ENCODE measurements at places on chromosomes 7 and 10. TPM values are rescaled to one million over a fixed set of nuclear protein-coding genes. Genes with fewer than 3 reads are reported as not detected.

- no peak for DNase-seq
Observed at GRCh38 chr10:45624724-45625123, 47.8 kb downstream of the ZFAND4 start.

DNA sequence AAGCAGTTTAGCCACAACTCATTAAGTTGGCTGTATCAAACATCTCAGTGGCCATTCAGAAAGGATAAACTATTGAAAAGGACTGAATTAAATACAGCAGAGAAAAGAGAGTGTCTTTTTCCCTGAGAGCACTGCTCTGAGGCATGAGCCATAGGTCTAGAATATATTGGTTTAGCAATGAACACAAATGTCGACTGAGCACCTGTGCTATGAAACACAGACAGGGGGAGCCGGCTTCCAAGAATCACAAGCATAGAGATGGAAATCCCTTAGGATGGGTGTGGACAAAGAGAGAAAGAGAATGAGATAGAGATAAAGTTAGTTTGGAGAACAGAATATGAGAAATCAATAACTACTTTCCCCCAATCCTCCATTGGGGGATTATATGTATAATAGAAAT is 54.8 kb downstream of the DGKI start:
- DNase-seq = no peak

- DNase-seq = no peak
Observed at GRCh38 chr7:76234282-76234584, 32.5 kb downstream of the SRRM3 start.

DNA sequence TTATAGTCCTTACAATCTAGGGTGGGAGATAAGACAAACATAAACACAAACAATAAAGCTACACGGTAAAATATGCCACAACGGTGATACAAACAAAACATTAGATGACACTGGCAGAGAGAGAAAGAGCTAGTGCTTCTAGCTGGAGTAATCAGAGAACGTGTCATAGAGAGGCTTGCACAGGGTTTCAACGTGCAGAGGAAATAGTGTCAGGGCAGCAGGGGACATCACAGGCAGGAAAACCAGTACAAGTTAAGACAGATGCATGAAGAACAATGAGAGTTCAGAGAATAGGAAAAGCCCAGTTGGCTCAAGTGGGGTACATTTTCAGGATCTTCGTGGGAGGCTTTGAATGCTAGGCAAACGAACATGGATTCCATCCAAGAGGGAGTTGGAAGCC is 91.4 kb downstream of the ZNF438 start:
- DNase-seq = no peak

- no peak for DNase-seq
Observed at GRCh38 chr7:7177044-7177517, 5.3 kb upstream of the C1GALT1 start.

DNA sequence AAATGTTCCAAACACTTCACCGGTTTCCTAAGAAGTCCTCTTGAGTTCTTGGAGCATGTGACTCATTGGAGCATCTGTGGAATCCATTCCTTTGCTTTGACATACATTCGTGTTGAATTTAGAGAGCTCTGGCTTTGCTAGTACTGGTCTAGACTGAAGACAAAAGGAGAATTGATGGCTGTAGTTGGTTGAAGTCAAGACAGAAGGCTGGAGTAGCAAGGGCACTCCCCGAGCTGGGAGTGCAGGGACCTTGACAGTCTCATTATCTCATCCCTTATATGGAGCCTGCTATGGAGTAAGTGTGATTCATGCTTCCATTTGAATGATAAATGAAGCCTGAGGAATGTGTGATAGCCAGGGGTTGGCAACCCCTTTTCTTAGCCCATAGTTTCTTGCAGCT is 1249.1 kb downstream of the TYW1 start:
- no peak for DNase-seq

DNA sequence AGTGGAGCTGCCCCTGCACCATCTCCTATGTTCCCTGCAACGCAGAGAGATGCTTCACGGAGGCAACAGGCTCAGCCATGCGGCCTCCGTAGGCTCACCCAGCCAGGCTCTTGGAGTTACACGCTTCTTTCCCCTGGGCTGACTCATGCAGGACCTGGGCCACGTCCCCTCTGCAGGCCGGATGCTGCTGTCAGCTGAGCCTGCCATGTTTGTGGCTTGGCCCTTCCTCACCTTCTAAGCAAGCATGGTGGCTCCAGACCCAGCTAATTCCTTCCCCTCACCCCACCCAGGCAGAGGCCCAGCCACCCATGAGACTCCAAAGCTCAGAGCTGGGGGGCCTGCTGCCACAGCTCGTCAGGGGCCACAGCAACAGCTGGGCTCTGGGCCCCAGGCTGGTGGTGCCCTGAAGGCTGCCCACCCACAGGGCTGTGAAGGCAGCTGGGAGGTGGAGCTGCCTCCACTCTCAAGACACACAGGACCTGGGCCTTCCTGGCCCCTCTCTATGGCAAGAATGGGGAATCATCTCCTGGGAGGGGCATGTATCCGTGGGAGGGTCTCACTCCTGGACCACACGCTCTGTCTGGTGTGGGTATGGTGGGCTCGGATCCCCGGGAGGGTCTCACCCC is 219.6 kb downstream of the ELFN1 start:
- DNase-seq = no peak

DNA sequence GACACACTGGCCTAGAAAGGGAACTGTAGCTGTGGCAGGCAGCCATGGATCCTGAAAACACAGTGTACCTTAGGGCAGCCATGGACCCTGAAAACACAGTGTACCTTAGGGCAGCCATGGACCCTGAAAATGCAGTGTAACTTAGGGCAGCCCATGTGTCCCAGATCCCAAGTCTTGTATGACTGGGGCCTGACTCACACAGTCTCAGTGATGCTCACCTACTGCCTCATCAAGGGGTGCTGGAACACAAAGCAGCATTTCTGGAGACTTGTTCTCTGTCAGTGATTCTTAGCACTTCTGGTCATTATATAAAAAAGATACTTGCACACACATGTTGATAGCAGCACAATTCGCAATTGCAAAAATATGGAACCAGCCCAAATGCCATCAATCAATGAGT is 70.2 kb upstream of the LAMB4 start:
- no peak for DNase-seq

DNA sequence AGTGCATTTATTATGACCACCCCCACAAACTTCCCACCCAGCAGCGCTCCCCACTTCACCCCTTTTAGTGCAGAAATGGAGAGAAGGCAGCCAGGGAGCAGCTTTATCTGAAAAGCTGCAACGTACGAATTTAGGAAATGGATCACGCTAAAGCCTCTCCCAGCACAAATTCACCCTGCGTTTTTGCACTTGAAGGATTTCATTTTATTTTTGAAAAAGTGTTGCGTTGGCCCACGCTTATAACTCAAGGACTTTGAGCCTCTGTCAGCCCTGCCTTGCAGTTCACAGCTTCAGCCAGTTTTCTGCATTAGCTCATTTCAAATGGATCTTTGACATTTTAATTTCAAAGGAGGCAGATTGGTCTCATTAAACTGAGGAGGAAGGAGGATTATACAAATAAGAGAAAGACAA is 556.1 kb downstream of the KCNMA1 start:
- DNase-seq = no peak

DNA sequence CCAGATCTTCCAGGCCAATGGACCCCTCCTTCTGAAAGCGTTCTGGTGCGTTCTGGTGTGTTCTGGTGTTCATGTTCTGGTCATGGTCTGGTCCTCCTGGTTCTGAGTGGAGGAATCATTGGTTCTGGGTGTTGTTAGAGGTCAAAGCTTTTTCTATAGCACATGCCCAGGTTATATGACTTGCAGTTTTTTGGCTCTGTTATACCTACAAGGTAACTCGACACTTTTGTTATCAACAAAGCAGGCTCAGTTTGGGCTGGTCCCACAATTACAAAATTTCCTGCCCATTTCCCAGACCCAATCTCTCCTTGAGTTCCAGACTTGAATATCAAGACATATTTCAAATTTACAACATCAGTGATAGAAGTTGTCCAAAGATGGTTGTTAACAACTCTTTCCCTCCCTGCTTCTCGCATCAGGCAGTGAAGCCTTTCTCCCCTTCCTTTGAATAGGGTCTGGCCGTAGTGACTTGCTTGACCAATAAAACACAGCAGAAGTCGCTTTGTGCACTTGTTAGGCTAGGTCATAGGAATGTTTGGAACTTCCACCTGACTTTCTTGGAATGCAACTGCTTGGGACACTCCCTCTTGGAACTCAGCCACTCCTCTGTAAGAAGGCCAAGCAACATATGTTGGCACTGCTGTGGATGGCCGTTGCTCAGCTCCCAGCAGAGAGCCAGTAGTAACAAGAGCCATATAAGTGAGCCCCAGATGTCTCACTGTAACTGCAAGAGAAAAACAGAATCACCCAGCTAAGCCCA is 83.1 kb upstream of the STEAP1B start:
- DNase-seq = no peak

GRCh38 chr10:93827056-93827804 is 66.5 kb upstream of the SLC35G1 start:
- no peak for DNase-seq

GRCh38 chr10:77006836-77007511 is 630.6 kb downstream of the KCNMA1 start:
- DNase-seq = no peak

GRCh38 chr10:123759501-123760031 is 93.4 kb downstream of the GPR26 start:
- no peak for DNase-seq

DNA sequence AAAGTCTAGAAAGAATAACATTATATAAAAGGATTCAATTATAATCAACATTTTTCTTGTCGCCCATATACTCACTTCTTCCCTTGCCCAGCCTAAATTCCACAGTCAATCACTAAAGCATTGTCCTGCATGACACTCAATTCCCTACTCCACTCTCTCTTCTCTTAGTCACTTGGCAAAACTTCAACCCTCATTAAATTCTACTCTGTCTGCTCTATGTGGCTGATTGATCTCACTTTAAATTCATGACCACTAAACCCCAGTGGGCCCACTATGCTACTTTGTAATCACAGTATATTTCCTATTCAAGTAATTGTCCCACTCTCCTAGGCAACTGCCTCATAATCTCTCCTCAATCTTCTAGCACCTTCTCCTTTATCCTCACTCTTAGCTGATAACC is 54.1 kb downstream of the MTERF1 start:
- DNase-seq = no peak

DNA sequence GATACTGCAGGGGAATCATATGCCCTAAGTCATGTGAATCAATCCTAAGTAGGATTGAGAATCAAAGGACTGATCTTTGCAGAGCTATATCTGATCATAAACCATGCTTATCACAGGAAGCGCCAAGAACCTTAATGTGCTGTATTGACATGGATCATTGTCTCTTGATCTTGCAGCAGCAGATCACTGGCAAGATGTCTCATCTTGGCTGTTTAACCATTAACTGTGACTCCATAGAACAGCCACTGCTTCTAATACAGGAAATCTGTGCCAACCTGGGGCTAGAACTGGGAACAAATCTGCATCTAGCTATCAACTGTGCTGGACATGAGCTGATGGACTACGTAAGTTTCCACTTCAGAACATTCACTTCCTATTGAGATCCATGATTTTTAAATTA is 21.6 kb downstream of the ENO4 start:
- no peak for DNase-seq

DNA sequence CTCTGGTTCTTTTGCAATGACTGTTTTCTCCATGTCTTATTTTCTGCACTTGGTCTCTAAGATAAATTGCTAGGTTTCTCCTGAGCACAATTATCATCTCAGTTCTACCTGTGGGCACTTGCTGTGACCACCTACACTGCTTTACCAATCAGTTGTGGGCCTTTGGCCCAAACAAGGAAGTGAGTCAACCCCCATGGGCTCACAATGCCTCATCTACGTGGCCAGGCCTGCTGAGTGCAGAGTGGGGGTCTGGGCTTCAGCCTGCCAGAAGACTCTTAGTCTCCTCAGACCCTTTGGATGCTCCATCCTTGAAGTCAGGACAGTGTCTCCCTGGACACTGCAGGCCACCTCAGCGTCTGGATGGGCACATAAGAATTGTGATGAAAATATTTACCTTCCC is 20.3 kb downstream of the SCART1 start:
- no peak for DNase-seq

DNA sequence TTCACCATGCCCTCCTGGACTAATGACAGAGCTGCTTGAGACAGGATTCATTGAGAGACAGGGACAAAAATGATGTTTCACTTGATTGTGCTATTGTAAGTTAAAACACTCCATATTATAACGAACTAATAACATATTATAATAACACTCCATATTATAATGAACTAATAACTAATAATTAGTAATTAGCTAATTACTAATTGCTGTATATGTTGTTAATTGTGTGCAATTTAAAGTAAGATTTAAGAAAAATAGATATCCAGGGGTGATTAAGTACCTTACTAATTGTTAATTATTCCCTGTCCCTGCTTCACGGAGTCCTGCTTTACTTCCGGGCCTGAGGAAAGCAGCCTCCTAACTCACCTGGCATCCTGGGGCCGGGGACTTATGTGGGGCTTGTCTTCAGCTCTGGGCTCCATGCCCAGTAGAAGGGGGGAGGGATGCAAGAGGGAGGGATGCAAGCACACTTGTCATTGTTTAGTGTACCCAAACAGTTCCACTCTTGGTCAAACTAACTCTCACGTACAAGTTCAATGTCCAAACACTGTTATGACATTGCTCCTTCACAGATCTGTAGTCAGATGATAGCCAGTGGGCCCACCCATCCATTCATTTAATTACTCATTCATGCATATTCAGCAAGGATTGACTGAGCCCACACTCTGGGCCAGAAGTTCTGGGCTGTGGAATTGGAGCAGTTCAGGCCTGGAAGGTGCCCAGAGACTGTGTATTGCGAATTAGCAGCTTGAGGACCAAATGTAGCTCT is 53.8 kb downstream of the COL13A1 start:
- no peak for DNase-seq

DNA sequence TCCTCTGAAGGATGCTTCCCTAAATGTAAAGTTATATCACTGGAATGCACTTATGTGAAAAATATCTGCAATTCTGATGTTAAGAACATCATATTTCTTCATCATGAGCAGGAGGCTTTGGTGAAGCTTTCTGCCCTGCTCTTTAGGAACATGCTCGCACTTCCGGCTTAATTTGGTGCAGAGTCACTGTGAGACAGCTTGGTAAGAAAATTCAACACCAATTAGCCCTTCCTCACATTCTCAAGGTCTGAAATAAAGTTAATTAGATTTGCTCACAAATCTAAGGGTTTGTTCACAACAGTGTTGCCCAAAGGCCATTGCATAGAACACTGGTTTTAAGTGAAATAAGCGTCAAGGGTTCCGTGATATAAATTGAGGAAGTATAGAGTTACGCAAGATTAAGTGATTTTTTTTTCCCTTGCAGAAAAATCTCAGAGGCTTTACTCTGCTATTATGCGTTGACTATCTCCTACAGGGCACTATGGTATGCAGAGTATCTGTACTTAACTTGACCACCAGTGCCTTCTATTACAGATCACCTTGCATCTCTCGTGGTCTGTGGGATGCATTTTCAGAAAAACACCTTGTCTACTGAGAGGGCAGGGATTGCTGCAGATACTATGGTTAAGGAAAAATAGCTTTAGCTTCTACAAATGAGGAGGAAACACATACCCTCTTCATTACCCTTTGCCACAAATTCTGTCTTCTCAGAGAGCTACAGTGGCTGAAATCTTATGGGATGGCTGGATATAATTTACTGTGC is 953.9 kb downstream of the TYW1 start:
- DNase-seq = no peak

The MRLN gene
- not detected for total RNA-seq

The LMOD2 gene
- total RNA-seq = not detected

The AKR1E2 gene
- 32.5 TPM for total RNA-seq

The TRPV5 gene
- total RNA-seq = not detected

The LRGUK gene
- 0.71 TPM for total RNA-seq

The EVX1 gene
- total RNA-seq = not detected

The UNCX gene
- not detected for total RNA-seq

The TSPAN33 gene
- 3.0 TPM for total RNA-seq

The PRR15 gene
- total RNA-seq = not detected

The NAT16 gene
- not detected for total RNA-seq

The SPDYE11 gene
- not detected for total RNA-seq

The FAS gene
- 44.6 TPM for total RNA-seq

The EIF5AL1 gene
- under 0.01 TPM for total RNA-seq

The TMEM130 gene
- 3.2 TPM for total RNA-seq

Measured in sigmoid colon (tissue), 7 donors.